ENCODE measurements at places on chromosomes 5 and 9. TPM values are rescaled to one million over a fixed set of nuclear protein-coding genes. Genes with fewer than 3 reads are reported as not detected.

Gene FGD3
- total RNA-seq = 84.9 TPM

Gene IDNK
- 1.7 TPM for total RNA-seq

GRCh38 chr5:14397717-14398116, 183.9 kb upstream of the OTULINL start:
- peak; percentile 62 for DNase-seq
- H3K4me1 ChIP-seq = peaks cover 10% of the 10 kb centered on the region
- H3K4me3 ChIP-seq = no peak overlapping the region
- no peak overlapping the region for H3K27ac ChIP-seq

DNA sequence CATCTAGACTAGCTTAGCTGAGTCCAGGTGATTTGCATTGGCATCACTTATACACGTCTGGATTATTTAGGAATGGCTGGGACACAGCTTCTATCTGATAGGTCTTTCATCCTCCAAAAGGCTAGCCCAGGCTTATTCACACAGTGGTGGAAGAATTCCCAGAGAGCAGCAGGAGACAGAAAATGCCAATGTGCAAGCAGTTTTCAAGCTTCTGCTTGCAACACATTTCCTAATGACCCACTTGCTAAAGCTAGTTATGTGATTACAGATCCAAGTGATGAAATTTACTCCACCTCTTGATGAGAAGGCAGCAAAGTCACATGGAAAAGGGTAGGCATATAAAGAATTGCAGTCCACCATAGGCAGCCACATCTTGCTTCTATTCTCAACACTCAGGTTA, 44.2 kb upstream of the MAST4 start:
- H3K4me1 ChIP-seq = no peaks in the 10 kb centered on the region
- H3K4me3 ChIP-seq = no peak overlapping the region
- H3K36me3 ChIP-seq = no peaks in the 10 kb centered on the region
- H3K27me3 ChIP-seq = no peaks in the 10 kb centered on the region

DNA sequence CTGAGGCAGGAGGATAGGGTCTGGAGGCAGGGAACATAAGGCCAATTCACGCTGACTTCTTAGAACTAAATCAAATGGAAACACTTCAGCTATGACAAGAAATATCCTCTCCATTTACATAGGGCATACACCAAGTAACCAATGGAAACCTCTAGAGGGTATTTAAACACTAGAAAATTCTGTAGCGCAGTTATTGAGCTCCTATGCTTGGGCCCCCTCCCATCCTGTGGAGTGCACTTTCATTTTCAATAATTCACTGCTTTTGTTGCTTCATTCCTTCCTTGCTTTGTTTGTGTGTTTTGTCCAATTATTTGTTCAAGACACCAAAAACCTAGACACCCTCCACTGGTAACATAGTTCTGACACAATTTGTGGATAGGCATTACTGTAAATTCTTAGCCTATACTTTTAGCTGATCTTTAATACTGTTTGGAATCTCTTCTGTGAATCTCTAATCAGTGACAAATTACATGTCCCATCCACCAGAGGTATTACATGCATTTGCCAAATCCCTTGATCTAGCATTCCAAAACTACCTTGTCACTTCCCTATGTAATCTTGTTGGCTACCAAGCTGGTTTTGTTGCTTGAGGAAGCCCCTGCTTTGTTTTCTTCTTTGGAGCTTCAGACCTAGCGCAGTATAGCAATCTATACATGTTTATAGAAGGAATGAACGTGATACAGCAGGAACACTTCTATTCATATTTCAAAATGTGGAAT, 61.6 kb downstream of the ST8SIA4 start:
- H3K27ac ChIP-seq = no peak overlapping the region
- no peak overlapping the region for H3K4me3 ChIP-seq
- no peaks in the 10 kb centered on the region for H3K36me3 ChIP-seq
- peak; percentile 16 for DNase-seq
- peaks cover 10% of the 10 kb centered on the region for H3K4me1 ChIP-seq
- no peaks in the 10 kb centered on the region for H3K27me3 ChIP-seq

GRCh38 chr9:22240619-22241018, 206.0 kb upstream of the DMRTA1 start:
- peaks cover 59% of the 10 kb centered on the region for H3K4me1 ChIP-seq
- H3K4me3 ChIP-seq = peak overlapping the region; percentile 56
- peak; percentile 53 for DNase-seq
- H3K27me3 ChIP-seq = no peaks in the 10 kb centered on the region
- H3K36me3 ChIP-seq = peaks cover 4% of the 10 kb centered on the region
- peak overlapping the region; percentile 39 for H3K27ac ChIP-seq

GRCh38 chr9:38022203-38022895, 46.7 kb downstream of the SHB start:
- no peaks in the 10 kb centered on the region for H3K27me3 ChIP-seq
- H3K27ac ChIP-seq = peak overlapping the region; percentile 85
- no peak overlapping the region for H3K4me3 ChIP-seq
- DNase-seq = no peak
- H3K4me1 ChIP-seq = peaks cover 100% of the 10 kb centered on the region

Gene CDKN2A
- 404 TPM for total RNA-seq

Gene TTC16
- total RNA-seq = 0.40 TPM

- peaks cover 19% of the 10 kb centered on the region for H3K36me3 ChIP-seq
- H3K4me3 ChIP-seq = no peak overlapping the region
- H3K4me1 ChIP-seq = no peaks in the 10 kb centered on the region
- no peaks in the 10 kb centered on the region for H3K27me3 ChIP-seq
- no peak overlapping the region for H3K27ac ChIP-seq
- no peak for DNase-seq
Observed at GRCh38 chr9:93560991-93561390, 15.4 kb upstream of the PHF2 start.

GRCh38 chr5:139744471-139745131, 51.0 kb upstream of the PSD2 start:
- peaks cover 20% of the 10 kb centered on the region for H3K27me3 ChIP-seq
- H3K36me3 ChIP-seq = no peaks in the 10 kb centered on the region
- peaks cover 27% of the 10 kb centered on the region for H3K4me1 ChIP-seq
- no peak overlapping the region for H3K4me3 ChIP-seq

GRCh38 chr5:43649256-43649655, 46.3 kb downstream of the NNT start:
- no peaks in the 10 kb centered on the region for H3K36me3 ChIP-seq
- H3K4me1 ChIP-seq = no peaks in the 10 kb centered on the region
- H3K4me3 ChIP-seq = no peak overlapping the region
- no peaks in the 10 kb centered on the region for H3K27me3 ChIP-seq
- no peak overlapping the region for H3K27ac ChIP-seq

DNA sequence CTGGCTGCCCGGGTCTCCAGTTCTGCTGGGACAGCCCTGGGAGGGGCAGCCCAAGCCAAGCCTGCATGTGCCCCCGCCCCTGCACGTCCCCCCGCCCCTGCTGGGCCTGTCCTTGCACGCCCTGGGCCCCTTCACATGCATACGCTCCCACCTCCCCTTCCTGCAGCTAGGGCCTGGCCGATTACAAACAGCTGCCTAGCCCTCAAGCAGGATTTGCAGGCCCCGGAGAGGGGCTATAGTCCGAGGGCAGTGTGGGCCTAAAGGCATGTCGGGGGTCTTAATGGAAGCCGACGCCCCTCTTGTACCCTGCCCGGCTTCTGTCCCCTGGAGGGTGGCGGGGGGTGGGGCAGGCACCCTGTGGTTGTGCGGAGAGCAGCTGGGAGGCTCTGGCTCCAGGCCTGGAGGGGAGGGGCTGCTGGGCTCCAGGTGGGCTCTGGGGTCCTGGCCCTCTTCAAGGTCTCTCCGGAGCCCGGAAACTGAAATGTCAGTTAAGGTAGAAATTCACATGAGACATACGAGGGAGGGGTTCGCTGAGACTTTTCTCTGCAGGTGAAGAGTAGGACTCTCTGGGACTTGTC, 16.9 kb downstream of the COL5A1 start:
- DNase-seq = no peak
- H3K27me3 ChIP-seq = peaks cover 5% of the 10 kb centered on the region
- no peaks in the 10 kb centered on the region for H3K36me3 ChIP-seq
- no peaks in the 10 kb centered on the region for H3K4me1 ChIP-seq
- H3K4me3 ChIP-seq = no peak overlapping the region

Gene IL4
- not detected for total RNA-seq

- no peaks in the 10 kb centered on the region for H3K36me3 ChIP-seq
- H3K27me3 ChIP-seq = no peaks in the 10 kb centered on the region
- no peak overlapping the region for H3K4me3 ChIP-seq
- H3K4me1 ChIP-seq = no peaks in the 10 kb centered on the region
- DNase-seq = no peak
Observed at GRCh38 chr9:78695519-78695918, 398.6 kb downstream of the PSAT1 start.

GRCh38 chr5:3845230-3845629, 249.6 kb downstream of the IRX1 start:
- no peak for DNase-seq
- H3K36me3 ChIP-seq = no peaks in the 10 kb centered on the region
- H3K4me1 ChIP-seq = no peaks in the 10 kb centered on the region
- H3K4me3 ChIP-seq = no peak overlapping the region
- no peak overlapping the region for H3K27ac ChIP-seq

Gene SPINK13
- total RNA-seq = not detected

DNA sequence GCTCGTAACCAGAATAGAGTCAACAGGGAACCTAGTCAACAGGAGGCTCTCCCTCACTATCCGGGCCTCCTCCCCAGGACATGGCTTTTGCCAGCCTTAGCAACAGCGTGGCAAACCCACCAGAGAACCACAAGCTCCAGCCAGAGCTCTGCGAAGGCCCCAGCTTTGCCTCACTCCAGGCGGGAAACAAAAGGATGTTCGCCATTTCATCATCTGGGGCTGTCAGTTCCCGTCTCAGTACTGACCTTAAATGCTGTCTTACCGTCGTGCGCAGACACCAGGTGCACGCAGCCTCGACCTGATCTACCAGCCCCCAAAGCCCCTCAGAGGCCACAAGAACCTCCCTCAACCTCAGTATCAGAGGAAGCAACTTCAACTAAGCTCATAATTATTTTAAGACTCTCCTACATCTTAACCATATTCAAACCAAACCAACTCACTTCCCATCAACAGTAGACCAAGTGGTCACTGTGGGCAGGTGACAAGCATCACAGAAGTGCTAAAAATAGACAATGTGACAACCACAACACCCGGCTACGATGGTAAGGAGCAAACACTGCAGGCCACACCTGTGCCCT, 71.4 kb downstream of the SEMA4D start:
- H3K4me1 ChIP-seq = peaks cover 8% of the 10 kb centered on the region
- H3K27me3 ChIP-seq = no peaks in the 10 kb centered on the region
- no peak overlapping the region for H3K4me3 ChIP-seq
- no peak for DNase-seq
- H3K27ac ChIP-seq = no peak overlapping the region

GRCh38 chr9:14366076-14366475, 52.1 kb upstream of the NFIB start:
- no peaks in the 10 kb centered on the region for H3K36me3 ChIP-seq
- no peak overlapping the region for H3K4me3 ChIP-seq
- H3K27ac ChIP-seq = no peak overlapping the region
- no peaks in the 10 kb centered on the region for H3K4me1 ChIP-seq

GRCh38 chr5:132019857-132020555, 8.5 kb upstream of the ACSL6 start:
- no peak overlapping the region for H3K27ac ChIP-seq
- DNase-seq = no peak
- no peak overlapping the region for H3K4me3 ChIP-seq
- H3K36me3 ChIP-seq = no peaks in the 10 kb centered on the region
- no peaks in the 10 kb centered on the region for H3K4me1 ChIP-seq

GRCh38 chr5:68872088-68872839, 221.6 kb upstream of the SLC30A5 start:
- no peaks in the 10 kb centered on the region for H3K36me3 ChIP-seq
- H3K4me3 ChIP-seq = no peak overlapping the region
- H3K27me3 ChIP-seq = no peaks in the 10 kb centered on the region
- no peak overlapping the region for H3K27ac ChIP-seq
- H3K4me1 ChIP-seq = no peaks in the 10 kb centered on the region

Gene C1QTNF3
- total RNA-seq = 8.3 TPM

GRCh38 chr5:67643536-67643935, 446.9 kb upstream of the CD180 start:
- H3K4me3 ChIP-seq = no peak overlapping the region
- H3K27me3 ChIP-seq = no peaks in the 10 kb centered on the region
- DNase-seq = no peak
- H3K36me3 ChIP-seq = no peaks in the 10 kb centered on the region
- H3K27ac ChIP-seq = no peak overlapping the region

Gene UNC5A
- 3.6 TPM for total RNA-seq

Gene CDH6
- total RNA-seq = not detected

DNA sequence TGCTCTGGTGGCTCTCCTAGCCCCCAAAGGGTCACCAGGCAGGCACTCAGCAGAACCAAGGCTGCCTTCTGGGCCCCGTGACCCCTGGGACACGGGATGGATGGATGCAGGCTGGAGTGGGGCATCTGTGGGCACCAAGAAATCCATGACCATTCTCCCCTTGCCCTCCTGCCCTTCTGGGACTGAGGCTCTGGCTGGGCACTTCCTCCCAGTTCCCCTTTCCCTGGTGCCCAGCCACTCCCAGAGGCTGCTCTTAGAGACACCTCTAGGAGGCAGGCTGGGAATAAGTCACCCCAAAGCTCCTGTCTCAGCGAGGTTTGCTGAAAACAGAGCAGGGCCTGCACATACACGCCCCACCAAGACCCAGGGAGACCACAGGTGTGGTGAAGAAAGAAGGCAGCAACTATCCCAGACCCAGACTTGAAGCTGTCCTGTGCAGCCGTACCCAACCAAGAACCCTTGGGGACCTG, 943 bp downstream of the STING1 start:
- peak overlapping the region; percentile 39 for H3K4me3 ChIP-seq
- H3K27ac ChIP-seq = peak overlapping the region; percentile 80
- H3K4me1 ChIP-seq = peaks cover 28% of the 10 kb centered on the region
- no peaks in the 10 kb centered on the region for H3K36me3 ChIP-seq
- DNase-seq = no peak

DNA sequence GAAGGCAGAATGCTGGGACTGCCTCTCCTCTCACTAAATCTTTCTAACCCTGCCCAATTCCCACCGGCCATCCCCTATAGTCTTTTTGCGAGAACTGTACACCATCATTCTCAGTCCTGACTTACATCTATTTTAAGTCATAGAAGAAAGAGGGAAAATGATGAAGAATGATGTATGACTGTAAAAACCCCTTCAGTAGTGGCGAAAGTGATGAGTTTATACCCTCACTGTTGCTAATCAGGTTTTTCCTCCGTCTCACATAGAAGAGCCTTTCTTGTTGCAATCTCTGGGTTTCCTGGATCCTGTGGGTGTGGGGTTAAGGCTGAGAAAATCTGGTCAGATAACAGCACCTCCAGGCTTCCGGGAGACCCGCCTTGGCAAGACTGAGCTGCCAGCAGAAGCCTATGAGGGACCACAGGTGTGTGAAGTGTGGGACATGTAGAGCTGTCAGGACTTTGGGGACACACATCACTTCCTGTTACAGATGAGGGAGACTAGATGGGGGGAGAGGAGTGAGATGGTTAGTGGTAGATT, 147.1 kb upstream of the SLC12A2 start:
- peaks cover 40% of the 10 kb centered on the region for H3K4me1 ChIP-seq
- H3K27ac ChIP-seq = peak overlapping the region; percentile 73
- H3K4me3 ChIP-seq = no peak overlapping the region
- H3K27me3 ChIP-seq = no peaks in the 10 kb centered on the region
- H3K36me3 ChIP-seq = no peaks in the 10 kb centered on the region

Gene IFNE
- total RNA-seq = 4.7 TPM

Measured in PC-9 (cell line).